ENCODE measurements at places on chromosomes 1 and 21. TPM values are rescaled to one million over a fixed set of nuclear protein-coding genes. Genes with fewer than 3 reads are reported as not detected.

ILDR2 gene
- total RNA-seq = not detected

PHACTR4 gene
- total RNA-seq = 29.5 TPM

CHODL gene
- 0.03 TPM for total RNA-seq

KCNH1 gene
- total RNA-seq = 2.1 TPM

ZYG11A gene
- 2.0 TPM for total RNA-seq

RNU5D-1 gene
- total RNA-seq = not detected

PLEKHA6 gene
- total RNA-seq = 41.4 TPM

EVI5 gene
- 8.8 TPM for total RNA-seq

CYP2J2 gene
- total RNA-seq = 0.12 TPM

SPOCD1 gene
- total RNA-seq = 4.4 TPM

MINDY1 gene
- total RNA-seq = 2.6 TPM

KCNJ9 gene
- total RNA-seq = not detected

NAV1 gene
- 8.3 TPM for total RNA-seq

ZBTB17 gene
- total RNA-seq = 9.7 TPM

CYP4A11 gene
- total RNA-seq = not detected

MTARC1 gene
- 9.5 TPM for total RNA-seq

GJA9 gene
- total RNA-seq = 0.05 TPM

HEYL gene
- 4.0 TPM for total RNA-seq

MIGA1 gene
- total RNA-seq = 8.7 TPM

ZMYND12 gene
- total RNA-seq = 0.39 TPM

CD53 gene
- total RNA-seq = not detected

IL20 gene
- not detected for total RNA-seq

CDKN2C gene
- total RNA-seq = 12.2 TPM

CALML6 gene
- total RNA-seq = 0.22 TPM

DNAJC28 gene
- total RNA-seq = 0.28 TPM

DCDC2B gene
- not detected for total RNA-seq

MATN1 gene
- total RNA-seq = 0.08 TPM

TFF3 gene
- not detected for total RNA-seq

NHLH1 gene
- total RNA-seq = 0.33 TPM

CFAP141 gene
- total RNA-seq = not detected

ITLN2 gene
- total RNA-seq = 0.66 TPM

GJC2 gene
- total RNA-seq = 0.39 TPM

SH3BGR gene
- total RNA-seq = 0.26 TPM

XCL2 gene
- not detected for total RNA-seq

SDHB gene
- total RNA-seq = 105 TPM

NBPF3 gene
- 6.0 TPM for total RNA-seq

CA6 gene
- total RNA-seq = not detected

GPR52 gene
- not detected for total RNA-seq

RCAN3 gene
- 12.0 TPM for total RNA-seq

TNNI3K gene
- not detected for total RNA-seq

KCNE1 gene
- total RNA-seq = not detected

KRTAP23-1 gene
- total RNA-seq = not detected

SLC22A15 gene
- total RNA-seq = 0.91 TPM

C1QB gene
- not detected for total RNA-seq

ERO1B gene
- total RNA-seq = 3.0 TPM

BRDT gene
- not detected for total RNA-seq

PGLYRP4 gene
- not detected for total RNA-seq

SNAP47 gene
- total RNA-seq = 25.8 TPM

ZNF697 gene
- 1.4 TPM for total RNA-seq

Data from A549 treated with dexamethasone at 1 μM for 4 hours (cell line).